ENCODE measurements at places on chromosomes 5 and 9.

DNA sequence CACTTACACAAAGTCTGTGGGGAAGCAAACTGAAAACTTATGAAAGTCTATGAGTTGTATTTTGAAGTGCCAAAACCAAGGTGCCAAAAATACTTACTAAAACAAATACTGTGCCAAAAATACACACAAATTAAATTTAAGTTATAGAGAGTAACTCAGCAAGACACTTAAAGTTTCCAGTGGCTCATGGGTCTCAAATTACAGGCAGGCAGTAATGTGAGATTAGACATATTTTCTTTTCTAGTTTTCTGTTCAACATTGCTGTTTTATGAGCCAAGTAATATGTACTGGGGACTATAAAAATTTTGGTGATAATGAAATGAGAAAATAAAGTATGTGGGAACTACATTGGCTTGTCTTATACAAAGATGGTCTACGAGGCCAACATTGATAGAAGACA, 172.2 kb upstream of the SNX2 start:
- DNase-seq: no peak

GRCh38 chr5:89575319-89575718, 692.3 kb upstream of the MEF2C start:
- DNase-seq: no peak

DNA sequence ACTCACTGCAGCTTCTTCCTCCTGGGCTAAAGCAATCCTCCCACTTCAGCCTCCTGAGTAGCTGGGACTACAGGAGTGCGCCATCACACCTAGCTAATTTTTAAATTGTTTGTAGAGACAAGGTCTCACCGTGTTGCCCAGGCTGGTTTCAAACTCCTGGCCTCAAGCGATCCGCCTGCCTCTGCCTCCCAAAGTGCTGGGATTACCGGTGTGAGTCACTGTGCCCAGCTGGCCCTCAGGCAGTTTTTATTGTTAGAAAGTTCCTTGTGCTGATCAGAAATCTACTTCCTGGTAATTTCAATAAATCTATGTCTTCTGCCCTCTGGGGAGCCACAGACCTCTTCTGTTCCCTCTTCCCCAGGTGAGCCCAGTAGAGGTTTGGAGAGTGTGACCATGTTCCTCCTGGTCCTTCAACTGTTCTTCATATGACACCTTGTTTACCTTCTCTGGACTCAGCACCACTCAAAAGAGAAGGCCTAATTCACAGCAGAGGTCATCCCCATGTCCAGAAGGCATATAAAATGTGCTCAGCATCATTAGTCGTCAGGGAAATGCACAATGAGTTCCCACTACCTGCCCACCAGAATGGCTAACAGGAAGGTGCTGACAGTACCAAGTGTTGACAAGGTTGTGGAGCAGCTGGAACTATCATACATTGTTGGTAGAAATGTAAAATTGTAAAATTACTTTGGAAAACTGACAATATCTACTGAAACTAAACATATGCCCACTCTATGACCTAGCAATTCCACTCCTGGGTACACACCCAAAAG, 10.4 kb downstream of the TMOD1 start:
- DNase-seq: no peak

DNA sequence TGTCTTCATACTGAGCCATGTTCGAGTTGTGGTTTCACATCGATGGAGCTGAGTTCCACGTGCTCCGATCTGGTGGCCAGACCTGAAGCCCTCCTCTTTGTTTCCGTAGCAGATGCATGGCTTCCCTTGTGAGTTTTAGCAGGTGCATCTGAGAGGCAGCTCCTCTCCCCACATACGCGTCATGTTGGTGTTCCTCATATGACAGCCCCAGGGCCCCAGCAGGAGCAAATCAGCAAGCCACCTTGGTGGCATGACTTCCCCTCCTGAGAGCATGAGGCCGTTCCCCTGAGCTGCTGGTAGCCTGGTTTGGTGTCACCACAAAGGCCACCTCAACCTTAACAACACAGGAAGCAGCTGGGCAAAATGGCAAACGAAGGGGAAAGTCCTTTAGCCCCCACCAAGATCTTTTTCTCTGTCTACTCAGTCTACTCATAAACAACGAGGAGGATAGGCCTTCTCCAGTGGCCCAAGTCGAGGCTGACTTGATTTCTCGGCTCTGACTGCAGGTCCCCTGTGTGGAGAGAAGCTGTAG, 5.9 kb downstream of the CYFIP2 start:
- DNase-seq: no peak

GRCh38 chr5:107820429-107820828, 149.7 kb upstream of the EFNA5 start:
- no peak for DNase-seq

DNA sequence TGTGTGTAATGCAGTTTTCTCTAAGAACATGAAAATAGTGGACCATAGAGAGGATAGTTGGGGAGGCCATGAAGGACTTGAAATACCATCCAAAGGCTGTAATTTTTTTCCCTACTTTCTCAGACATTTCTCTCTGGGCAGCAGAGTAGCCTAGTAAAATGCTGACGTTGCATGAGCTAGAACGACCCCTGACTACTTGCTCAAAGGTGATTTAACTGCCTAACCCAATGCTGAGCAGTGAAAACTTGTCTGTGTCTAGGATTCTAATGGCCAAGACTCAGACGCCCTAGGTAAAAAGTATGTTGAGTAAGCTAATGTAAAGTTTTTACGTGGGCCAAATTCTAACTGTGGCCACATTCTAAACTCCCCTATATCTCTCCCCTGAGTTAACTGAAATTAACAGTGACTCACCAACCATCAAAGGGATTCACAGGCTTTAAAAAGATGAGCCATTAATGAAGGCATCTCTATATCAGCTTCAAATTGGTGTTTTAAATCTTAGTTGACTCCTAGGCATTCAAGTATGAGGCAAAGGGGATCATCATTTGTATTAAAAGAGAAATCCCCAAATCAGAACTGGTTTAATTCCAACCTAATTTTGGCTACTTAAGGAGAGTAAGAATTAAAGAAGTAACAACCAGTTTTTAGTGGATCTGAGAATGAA, 121.0 kb upstream of the GAS1 start:
- DNase-seq: no peak

- DNase-seq: no peak
Observed at GRCh38 chr5:146815411-146815810, 63.1 kb downstream of the PPP2R2B start.

GRCh38 chr9:90842176-90842777, 40.7 kb downstream of the SYK start:
- no peak for DNase-seq

- DNase-seq: no peak
Observed at GRCh38 chr5:161023551-161023950, 171.5 kb upstream of the ATP10B start.

DNA sequence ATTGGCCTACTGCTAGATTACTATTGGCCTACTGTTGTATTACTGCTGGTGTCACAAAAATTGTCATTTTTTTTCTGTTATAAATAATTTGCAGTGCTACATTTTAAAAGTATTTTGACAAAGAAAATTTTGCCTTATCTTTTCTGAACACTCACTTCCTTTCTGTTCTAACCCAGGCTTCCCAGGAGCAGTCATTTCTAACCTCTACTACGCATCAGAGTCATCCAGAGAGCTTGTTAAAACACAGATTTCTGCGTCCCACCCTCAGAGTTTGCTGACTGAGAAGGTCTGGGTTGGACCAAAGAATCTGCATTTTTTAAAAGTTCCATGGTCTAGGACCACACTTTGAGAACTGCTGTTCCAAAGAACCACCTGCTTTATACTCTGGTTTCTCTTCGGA, 306.1 kb downstream of the GLIS3 start:
- DNase-seq: no peak

- DNase-seq: no peak
Observed at GRCh38 chr9:126989847-126990842, 75.6 kb downstream of the RALGPS1 start.

GRCh38 chr5:82097-82496, 9.9 kb upstream of the PLEKHG4B start:
- peak; percentile 6 for DNase-seq

DNA sequence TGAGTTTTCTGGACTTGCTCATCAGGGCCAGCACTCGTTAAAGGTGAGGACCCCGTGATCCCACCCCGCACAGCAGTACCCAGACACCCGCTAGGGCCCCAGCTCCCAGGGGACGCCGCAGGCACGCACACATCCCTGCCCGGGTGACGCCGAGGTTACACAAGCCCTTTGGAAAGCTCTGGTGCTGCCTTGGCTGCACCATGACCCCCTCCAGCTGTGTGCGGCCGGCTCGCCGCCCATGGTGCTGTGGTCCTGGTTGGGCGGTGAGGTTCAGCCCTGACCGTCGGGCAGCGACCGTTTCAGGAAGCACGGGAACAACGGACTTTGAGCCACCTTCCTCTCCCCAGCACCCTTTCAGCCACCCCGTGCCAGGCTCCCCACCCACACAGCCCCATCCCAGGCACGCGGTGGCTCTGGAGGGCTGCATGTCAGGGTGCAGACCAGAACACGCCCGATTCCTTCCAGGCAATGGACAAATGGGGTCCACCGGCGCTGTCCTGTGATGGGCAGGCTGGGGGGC, 7.5 kb upstream of the SLC12A7 start:
- no peak for DNase-seq

DNA sequence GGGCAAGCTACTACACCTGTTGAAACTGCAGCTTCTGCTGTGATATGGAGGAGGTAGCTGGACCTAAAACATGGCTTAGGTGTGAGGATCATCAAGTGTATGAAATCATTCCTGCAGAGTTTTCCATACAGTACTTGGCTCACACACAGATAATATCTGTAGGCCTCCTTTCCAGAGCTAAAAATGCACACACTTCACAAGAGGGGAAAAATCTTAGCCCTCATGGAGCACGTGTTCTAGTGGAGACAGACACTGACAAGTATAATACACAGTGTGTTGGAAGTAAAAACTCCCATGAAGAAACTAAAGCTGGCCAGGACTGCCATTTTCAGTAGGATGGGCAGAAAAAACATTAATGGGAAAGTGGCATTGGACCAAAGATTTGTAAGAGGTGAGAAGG, 216.7 kb downstream of the CTNND2 start:
- no peak for DNase-seq

DNA sequence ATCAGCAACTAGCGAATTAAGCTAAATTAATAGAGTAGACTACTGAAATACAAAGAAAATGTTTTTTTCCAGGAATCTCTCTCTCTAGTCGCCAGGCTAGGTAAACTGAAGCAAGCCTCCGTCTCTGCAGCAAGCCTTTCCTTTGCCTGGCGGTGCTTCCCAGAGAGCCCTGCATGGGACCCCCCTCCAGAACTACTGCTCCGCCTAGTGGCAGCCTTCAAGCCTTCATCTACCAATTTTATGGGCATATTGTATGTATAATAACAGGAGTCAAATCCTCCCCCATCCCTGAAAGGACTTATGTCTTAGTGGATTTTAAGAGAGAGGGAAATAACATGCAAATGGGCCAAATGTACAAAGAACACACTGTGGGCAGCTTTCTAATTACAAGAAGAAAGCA, 241.9 kb downstream of the SAXO1 start:
- no peak for DNase-seq

- DNase-seq: no peak
Observed at GRCh38 chr9:82382887-82383616, 394.5 kb downstream of the SPATA31D1 start.

DNA sequence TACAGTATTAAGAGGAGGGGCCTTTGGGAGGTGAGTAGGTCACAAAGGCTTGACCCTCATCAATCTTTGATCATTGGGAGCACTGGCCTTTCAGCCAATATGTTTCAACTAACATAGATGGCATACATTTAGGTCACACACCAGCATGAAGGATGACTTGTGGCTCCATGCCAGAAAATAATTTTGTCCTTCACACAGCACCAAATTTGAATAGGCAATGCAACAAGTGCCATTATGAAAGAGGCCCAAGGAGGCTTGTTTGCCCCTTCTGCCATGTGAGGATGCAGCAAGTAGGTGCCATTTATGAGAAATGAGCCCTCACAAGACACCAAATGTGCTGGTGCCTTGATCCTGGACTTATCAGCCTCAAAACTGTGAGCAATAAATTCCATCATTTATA, 81.1 kb downstream of the JAKMIP2 start:
- no peak for DNase-seq

DNA sequence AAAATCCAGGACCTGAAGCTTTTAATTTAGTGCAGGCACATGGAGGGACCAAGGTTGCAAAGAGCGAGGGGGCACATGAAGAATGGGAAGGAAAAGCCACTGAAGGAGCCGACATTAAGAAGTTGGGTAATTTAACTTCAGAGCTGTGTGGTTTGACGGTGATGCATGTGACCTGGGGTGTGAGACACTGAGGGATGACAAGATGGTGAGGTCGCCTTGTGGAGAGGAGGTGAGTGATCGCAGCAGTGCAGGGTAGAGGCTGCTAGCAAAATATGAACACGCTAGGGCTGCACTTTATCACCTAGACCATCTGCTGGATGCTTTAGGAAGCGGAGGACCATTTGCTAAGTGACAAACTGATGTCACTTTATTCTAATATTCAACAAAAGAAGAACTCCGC, 339.0 kb upstream of the KIF2A start:
- no peak for DNase-seq

DNA sequence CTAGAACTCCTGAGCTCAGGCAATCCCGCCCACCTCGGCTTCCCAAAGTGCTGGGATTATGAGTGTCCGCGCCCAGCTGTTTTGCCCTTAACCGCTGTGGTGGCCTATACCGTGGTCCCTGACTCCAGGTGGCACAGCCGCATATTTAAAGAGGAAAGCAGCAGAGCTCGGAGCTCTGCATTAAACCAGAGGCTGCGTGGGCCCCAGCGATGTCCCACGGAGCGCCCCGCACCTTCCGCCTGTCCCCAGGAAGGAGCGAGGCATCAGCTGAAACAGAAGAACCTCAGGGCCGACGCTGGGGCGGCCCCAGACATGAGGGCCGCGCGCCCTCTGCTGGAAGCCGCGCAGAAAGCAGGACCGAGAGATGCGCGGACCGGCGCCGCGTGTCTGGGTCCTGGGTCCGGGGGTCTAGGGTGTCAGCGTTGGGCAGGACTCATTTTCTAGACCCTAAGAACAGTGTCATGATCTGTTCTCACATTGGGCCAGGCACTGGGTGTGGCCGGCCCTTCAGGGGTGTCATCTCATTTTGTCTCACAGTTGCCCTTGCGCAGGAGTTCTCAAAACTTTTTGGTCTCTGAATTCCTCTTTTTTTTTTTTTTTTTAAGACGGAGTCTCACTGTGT, 37.7 kb downstream of the LAMC3 start:
- DNase-seq: peak; percentile 42

- no peak for DNase-seq
Observed at GRCh38 chr9:4272126-4272525, 27.7 kb downstream of the GLIS3 start.

DNA sequence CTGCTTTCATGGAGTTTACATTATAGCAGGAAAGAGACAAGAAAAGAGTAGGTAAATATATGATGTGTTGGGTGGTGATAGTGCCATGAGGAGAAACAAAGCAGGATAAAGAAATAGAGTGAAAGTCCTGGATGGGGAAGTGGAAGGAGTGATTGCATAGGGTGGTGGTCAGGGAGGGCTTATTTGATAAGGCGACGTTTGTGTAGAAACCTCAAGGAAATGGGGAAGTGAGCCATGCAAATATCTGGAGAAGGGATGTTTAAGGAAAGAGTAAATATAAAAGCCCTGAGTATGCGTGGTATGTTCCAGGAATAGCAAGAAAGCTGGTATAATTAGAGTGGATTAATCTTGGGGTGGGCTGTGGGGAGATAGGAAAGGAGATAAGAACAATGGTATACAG, 134.7 kb upstream of the SV2C start:
- DNase-seq: no peak

- DNase-seq: no peak
Observed at GRCh38 chr5:135053989-135054388, 20.0 kb upstream of the PITX1 start.

Data from kidney glomerular epithelial cell (primary cell).